ENCODE measurements at places on chromosomes 13 and 19. TPM values are rescaled to one million over a fixed set of nuclear protein-coding genes. Genes with fewer than 3 reads are reported as not detected.

- DNase-seq = no peak
Observed at GRCh38 chr19:13937479-13938300, 527 bp downstream of the PODNL1 start.

DNA sequence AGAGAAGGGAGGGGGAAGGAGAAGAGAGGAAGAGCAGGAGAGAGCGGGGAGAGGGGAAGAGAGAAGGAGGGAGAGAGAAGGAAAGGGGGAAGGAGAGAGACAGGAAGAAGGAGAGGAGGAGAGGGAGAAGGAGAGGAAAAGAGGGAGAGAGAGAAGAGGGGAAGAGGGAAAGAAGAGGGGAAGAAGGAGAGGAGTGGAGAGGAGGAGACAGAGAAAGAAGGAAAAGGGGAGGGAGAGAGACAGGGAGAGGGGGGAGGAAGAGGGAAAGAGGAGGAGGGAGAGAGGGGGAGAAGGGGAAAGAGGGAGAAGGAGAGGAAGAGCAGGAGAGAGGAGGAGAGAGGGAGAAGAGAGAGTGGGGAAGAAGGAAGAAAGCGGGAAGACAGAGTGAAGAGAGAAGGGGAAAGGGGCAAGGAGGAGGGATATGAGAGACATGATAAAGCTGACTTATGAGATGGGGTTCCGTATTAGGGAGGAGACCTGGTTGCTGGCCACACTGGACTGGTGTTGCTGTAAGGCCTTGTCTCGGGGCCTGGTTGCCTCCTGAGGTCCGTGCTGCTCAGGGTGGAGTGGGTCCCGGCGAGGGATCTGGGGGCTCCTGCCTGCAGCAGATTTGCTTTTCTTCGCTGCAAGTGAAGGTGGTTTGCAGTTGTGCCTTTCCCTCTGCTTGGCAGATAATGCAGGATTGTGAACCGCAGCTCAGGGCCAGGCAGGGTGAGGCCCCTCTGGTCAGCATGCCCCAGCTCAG, 139.5 kb downstream of the TEX29 start:
- no peak for DNase-seq

GRCh38 chr13:37123337-37123736, 17.9 kb upstream of the CSNK1A1L start:
- no peak for DNase-seq

DNA sequence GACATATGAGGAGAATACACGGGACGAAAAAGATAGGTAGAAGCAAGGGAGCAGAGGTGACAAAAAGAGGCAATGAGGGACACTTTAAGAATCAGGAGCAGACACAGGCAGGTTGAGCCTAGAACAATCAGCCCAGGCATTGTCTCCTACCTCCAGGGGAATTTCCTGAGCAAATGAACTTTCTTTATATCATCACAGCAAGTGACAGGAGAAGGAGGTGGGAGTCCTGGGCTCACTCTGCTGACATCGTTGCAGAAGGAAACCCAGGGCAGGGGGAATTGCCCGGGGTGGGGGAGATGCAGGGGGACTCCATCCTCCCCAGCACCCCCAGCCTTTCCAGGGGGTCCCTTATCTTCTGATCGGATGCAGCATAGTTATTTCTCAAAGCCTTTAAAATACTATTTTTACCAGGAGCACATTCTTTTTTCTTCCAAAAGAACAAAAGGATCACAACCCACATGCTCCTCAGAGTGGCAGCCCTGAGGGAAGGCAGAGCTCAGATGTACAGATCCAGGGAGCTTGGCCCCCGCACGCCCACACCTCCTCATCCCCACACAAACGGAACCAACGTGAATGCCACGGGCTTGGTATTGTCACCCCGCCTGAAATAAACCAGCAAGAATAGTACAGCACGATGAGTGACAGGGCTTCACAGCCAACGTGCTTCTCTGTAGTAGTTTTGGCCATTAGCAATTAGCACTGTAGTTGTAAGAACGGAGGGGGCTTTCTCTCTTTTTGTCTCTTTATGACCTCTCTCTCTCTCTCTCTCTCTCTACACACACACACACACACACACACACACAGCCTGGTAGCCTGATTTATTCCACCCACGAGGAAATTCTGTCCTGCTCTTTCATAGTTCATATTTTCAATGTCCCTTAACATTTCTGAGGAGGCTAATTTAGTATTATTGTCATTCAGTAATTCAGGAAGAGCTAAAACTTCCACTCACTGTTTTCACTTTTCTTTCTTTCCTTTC, 169.5 kb upstream of the UBL3 start:
- no peak for DNase-seq

Gene MBD3L4
- not detected for total RNA-seq

- DNase-seq = no peak
Observed at GRCh38 chr13:74557870-74558269, 423.7 kb upstream of the KLF12 start.

DNA sequence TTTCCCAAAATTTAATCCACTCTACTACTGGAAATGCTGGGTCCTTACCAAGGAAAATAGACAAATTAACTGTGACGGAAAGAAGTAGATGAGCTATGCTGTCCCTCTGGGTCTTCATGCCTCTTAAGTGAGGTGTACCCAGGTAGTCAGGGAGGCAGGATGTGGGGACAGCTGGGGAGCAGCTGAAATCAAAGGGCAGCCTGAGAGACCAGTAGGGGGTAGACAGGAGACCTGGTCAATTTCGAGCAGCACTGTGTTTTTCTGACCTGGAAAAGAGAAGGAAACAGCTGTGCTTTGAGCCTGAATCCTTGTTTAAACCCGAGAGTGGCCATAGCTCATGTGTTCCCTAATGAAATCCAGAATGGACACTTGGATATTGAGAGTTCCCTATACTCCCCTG, 587.3 kb downstream of the EFNB2 start:
- DNase-seq = no peak

Gene ZNF285
- 4.4 TPM for total RNA-seq

DNA sequence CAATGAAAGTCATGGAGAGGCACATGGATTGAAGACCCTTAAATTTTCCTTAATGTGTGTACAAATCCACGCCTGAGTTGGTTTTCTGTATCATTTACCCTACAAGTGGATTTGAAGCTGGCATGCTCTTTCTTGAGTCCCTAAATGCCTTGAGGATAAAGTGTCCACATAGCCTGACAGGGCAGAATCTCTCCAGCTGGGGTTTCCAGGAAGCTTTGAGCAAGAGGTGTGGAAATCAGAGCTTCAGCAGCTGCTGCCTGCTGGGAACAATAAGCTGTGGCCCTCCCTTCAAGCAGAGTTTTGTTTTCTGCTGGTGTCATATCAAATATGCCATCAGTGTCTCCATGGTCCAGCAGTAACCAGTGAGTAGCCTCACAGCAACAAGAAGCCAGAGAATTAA, 120.3 kb upstream of the SERTM1 start:
- no peak for DNase-seq

DNA sequence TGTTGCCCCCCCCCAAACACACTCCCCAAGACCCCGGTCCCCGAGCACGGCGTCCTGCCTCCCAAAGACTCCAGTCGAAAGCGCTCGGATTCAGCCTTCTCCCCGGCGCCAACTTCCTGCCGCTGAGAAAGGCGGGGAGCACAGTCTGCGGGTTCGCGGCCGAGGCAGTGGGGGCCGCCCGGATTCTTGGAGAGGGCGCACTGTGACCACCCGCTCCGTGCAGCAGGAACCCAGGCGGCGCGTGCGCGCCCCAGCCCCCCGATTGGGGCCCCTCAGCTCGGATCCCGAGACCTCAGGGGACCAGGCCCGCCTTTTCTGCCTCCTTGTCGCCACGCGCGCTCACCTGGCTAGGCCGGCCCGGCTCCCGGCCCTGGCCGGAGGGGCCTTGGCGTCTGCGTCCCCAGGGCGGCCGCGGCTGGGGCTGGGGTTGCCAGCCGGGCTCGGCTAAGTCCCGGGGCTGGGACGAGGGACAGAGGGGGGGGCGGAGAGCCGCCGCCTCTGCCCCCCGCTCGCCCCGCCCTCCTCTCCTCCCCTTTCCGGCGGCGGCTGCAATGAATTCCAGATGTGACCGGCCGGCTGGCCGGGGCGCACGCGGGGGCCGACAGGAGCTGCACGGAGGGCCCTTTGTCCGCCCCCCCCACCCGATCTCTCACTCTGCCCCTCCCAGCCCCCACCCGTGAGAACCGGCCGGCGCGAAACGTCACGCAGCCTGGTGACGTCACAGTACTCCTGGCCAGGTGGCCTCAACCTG, at the start of gene S1PR2:
Gene S1PR2 (minus strand): TSS at position 471 of the 751 bp plus-strand sequence. CDS start 6,426 bp downstream, outside the sequence.
- peak; percentile 57 for DNase-seq

DNA sequence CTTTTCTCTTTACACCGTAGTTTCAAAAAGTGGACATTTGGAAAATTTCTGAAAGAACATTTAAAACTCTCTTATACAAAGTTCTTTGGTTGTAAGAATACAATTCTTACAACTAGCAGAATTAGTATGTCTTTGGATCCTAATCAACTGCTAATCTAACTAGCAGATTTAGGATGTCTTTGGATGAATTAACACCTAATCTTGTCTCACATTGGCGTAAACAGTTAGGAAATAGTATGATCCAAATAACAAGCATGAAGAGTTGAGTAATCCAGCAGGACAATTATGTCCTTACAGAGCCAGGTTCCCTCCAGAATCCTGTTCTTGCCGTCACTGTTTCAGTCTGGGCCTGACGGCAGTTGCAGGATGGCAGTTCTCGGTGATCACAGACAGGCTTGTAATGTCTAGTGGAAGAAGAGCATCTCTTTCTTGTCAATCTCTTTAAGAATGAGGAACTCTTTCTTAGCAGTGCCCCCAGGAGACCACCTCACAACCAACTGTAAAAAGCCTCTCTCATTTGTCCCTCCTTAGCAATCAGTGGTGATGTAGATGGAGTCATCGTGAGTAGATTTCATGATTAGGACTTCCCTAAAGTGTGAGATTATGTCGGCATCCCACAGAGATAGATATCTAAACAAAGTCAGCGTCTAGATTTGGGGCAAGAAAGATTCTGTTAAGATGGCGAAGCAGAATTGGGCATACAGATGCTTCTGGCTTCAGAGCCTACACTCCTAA, 5.7 kb upstream of the TNFSF13B start:
- no peak for DNase-seq

- DNase-seq = peak; percentile 65
Observed at GRCh38 chr13:42747399-42747873, 33.9 kb upstream of the FAM216B start.

- no peak for DNase-seq
Observed at GRCh38 chr19:12496480-12496879, 11.9 kb upstream of the ZNF709 start.

GRCh38 chr13:99376924-99377323, 69.7 kb upstream of the GPR183 start:
- no peak for DNase-seq

Data from mammary epithelial cell (primary cell).